NCI-H2081 treated with DMSO at 0.1 percent for 48 hours (cell line): ENCODE measurements at places on chromosomes 4 and X.

- DNase-seq: no peak
These were observed 74.3 kb downstream of the NSG1 start for GRCh38 chr4:4461178-4461577.

DNA sequence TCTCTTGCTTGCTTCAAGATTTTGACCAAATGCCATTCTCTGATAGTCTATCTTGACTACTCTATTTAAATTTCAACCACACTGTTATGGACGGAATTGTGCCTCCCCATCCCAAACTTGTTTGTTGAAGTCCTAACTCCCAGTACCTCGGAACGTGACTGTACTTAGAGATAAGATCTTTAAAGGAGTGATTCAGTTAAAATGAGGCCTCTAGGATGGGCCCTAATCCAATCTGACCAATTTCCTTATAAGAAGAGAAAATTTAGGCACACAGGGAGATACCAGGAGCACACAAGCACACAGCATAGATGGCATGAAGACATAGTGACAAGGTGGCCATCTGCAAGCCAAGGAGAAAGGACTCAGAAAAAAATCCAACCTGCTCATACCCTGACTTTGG is 269.9 kb downstream of the KCNIP4 start:
- no peak for DNase-seq

DNA sequence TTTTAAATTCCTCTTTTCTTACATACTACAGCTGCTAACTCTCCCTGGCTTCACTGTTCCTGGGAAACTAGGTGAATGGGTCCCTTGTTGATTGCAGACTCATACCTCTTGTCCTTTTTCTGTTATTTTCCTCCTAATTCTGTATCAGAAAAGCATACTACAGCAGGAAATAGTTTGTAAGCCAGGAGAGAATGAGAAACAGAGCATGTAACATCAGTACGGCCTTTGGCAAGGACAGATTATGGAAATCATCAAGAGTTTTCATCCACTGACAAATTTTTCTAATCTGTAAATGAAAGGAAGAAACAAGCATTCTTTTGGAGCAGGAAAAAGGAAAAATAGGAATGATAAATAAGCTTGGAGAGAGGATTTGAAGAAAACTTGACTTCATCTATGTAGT is 239.2 kb downstream of the ANTXR2 start:
- DNase-seq: no peak

GRCh38 chrX:55143621-55144020 is 54.8 kb downstream of the PAGE2 start:
- no peak for DNase-seq

DNA sequence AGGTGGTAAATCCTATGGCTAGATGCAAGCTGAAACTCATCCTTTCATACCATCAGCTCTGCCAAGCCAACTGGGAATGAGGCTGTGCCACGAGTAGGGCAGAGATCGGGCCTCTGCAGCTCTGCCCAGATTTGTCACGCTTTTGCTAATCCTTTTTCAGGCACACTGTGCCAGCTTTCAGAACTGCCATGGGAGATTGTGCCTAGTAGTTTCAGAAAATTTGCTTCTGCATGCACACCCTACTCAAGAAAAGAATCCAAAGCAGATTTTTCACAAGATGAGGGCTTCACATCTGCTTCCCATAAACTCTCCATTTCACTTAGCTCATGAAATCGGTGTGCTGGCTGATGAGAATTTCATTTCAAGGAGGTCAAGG is 3.3 kb upstream of the ADH7 start:
- DNase-seq: no peak

DNA sequence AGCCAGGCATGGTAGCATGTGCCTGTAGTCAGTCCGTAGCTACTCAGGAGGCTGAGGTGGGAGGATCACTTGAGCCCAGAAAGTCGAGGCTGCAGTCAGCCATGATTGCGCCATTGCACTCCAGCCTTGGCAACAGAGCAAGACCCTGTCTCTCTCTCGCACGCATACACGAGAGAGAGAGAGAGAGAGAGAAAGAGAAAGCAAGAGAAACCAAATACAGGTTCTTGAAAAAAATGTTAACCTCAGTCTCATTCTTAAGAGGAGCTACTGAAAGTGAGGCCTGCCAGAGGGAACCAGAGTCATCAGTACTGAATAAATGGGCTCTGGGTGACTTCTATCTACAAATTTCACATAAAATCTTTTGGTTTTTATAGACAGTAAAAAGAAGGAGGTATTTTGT is 42.9 kb downstream of the KIAA0232 start:
- DNase-seq: no peak

DNA sequence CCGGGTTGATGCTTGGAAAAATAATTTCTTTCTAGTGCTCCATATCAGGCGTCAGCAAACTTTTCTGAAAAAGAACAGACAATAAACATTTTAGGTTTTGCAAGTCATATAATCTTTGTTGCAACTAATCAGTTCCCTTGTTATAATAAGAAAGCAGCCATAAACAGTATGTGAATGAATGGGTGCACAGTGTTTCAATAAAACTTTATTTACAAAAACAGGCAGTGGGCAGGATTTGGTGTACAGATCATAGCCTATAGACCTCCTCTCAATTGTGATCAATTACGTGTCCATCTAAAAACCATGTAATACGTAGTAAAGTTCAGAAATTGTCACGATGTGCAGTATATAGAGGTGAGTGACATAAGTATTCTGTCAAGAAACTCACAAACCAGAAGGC is 143.4 kb downstream of the AREG start:
- DNase-seq: no peak

- no peak for DNase-seq
These were observed 156.9 kb downstream of the NKX6-1 start for GRCh38 chr4:84342161-84342560.

DNA sequence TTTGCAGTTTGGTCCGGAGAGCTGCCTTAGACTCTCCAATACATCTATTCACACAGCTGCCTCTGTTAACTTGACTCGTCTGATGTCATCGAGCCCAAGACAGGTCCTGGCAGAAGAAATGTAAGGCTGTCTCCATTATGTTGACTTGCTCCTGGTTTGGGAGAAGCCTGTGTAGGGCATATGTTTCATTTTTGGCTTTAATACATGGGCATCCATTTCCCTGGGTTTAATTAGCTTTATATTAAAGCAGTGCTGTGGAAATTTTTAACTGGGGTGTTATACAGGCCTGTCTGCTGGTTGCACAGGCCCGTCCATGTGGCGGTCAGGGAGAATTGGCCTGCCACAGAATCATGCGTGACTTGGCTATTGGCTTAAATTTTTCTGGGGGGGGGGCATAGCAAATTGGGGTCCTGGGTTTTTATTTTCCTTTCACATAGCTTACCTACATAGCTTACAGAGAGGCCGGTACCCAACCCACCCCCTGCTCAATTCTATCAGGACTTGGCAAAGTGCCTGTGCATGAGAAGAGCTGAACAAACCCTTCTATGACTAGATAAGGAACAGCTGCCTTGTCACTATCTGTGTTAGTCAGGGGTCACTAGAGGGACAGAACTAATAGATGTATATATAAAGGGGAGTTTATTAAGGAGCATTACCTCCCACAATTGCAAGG is 123.5 kb upstream of the WDR1 start:
- DNase-seq: no peak

- no peak for DNase-seq
These were observed 24.5 kb upstream of the MSN start for GRCh38 chrX:65642914-65643491.
